ENCODE measurements at places on chromosomes 13 and 19.

- peak; percentile 59 for DNase-seq
These were observed 31.5 kb upstream of the ZNF766 start for GRCh38 chr19:52237771-52238400.

GRCh38 chr19:58575183-58576041, 2.3 kb upstream of the MZF1 start:
- DNase-seq, result peak; percentile 92

DNA sequence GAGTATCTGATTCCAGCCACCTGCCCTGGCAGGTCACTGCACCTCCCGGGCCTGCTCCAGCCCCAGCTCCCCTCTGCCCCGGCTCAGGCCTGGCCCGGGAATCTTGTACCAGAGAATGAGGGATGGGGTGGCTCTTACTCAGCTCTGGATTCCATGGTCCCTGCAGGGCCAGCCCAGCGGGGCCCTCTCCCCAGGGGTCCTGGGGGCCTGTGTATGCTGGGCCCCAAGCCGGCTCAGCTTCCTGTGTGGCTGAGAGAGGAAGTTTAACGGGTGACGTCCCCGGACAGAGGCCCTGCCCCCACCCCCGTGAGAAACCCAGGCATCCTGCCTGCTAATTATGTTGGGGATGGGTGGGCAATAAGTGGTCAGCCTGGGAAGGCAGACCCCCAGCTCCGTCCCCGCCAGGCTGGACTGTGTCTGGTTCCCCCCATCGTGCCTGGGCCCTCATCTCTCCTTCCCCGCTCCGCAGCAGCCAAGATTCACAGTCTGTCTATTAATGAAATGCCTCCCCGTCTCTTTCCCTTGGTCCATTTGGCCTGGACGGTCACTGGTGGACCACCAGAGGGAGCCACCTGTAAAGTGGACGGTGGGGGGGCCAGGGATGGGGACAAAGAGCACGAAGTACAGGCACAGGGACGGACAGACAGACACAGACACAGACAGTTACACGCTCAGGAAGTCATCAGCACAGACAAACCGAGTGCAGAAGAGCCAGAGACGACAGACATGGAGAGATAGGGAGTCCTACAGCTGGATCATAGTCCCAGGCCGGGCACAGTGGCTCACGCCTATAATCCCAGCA, at the start of gene DENND1C:
Gene DENND1C, minus strand, starts transcription at position 247 of the 802 bp plus-strand sequence. Its CDS starts 92 bp downstream, at position 155.
- peak; percentile 61 for DNase-seq

DNA sequence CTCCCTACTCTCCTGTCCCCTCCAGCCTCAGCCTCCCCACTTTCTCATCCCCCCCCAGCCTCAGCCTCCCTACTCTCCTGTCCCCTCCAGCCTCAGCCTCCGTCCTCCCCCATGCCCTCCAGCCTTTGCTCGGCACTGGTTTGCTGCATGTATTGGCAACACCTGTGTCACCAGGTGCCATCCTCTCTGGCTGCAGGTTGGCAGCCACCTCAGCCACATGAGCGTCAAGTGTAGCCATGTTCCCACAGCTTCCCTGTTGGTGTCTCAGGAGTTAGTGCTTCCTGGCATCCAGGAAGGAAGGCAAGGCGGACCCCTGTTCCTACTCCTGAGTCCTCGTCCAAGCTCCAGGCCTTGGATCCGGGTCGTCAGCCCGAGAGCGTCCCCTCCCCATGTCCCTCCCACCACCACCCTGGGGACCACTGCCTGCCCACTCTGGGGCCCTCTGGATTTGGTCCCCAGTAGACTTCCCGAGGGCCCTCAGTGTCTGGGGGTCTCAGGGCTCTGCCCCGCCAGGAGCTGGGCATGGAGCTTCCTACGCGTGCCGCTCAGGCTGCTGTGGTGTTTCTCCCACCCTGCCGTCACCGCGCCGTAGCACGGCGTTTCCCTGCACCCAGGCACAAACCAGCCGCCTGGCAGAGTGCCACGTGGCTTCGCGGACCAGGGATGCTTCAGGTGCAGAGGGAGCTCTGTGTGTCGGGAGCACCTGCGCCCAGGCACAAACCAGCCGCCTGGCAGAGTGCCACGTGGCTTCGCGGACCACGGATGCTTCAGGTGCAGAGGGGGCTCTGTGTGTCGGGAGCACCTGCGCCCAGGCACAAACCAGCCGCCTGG, 128.3 kb upstream of the MCF2L start:
- no peak for DNase-seq

DNA sequence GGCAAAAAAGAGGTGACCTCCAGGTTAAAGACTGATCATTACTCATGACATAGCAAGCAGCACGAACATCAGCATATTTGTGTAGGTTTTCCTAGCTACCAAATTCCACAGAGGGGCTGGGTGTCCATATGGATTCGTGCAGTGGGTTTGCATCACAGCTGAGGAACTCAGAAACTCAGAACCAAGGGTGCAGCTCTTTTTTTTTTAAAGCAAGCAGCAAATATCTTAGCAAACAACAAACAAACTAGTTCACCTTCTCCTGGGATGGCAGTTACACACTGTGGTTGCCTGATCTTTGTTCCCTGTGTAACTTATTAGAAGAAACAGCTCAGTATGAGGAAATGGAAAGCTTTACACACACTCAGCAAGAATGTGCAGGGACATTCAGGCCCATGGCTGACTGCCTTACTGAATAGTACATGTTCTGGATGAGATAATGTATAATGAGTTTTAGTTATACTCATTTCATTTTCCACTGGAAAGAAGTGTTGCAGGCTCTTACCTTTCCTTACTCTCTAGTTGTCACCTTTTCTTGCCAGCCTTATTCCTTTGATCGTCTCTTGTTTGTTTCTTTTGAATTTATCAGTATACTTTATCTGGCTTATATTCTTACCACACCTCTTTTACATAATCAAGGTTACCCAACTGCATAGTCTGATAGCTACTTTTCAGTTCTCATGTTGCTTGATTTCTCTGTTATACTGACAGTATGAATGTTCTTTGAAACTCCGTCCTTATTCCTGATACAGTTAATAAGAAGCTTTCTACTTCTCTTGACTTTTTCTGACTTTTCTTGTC, 4.3 kb downstream of the NDFIP2 start:
- DNase-seq, result no peak

All from WTC11 (cell line).